Activated CD4-positive, alpha-beta T cell treated with anti-CD3 and anti-CD28 coated beads, Interleukin-2, amount 50 U/mL, for 16 hours (primary cell): ENCODE measurements at places on chromosomes 4 and X.

- no peak for DNase-seq
Observed at GRCh38 chr4:40563401-40563800, 66.3 kb downstream of the RBM47 start.

DNA sequence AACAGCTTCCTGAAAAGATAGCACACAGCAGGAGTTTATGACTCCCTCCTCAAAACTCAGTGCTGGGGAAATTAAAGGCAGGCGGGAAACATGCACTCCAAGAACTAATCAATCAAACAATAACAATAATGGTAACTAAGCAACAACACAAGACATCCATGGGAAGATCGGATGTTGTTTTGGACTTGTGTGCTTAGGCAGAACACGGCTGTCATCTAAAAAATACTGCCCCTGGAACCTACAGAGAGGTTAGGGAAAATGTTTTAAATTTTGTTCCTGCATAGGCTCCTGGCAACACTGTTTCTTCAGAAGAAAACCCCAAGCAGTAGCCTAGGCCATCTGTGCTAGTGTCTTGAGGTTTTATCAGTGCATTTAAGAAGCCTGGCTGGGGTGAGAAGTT, 1378.2 kb downstream of the STIM2 start:
- DNase-seq: no peak

GRCh38 chrX:14729058-14729457, 143.8 kb downstream of the FANCB start:
- DNase-seq: no peak

DNA sequence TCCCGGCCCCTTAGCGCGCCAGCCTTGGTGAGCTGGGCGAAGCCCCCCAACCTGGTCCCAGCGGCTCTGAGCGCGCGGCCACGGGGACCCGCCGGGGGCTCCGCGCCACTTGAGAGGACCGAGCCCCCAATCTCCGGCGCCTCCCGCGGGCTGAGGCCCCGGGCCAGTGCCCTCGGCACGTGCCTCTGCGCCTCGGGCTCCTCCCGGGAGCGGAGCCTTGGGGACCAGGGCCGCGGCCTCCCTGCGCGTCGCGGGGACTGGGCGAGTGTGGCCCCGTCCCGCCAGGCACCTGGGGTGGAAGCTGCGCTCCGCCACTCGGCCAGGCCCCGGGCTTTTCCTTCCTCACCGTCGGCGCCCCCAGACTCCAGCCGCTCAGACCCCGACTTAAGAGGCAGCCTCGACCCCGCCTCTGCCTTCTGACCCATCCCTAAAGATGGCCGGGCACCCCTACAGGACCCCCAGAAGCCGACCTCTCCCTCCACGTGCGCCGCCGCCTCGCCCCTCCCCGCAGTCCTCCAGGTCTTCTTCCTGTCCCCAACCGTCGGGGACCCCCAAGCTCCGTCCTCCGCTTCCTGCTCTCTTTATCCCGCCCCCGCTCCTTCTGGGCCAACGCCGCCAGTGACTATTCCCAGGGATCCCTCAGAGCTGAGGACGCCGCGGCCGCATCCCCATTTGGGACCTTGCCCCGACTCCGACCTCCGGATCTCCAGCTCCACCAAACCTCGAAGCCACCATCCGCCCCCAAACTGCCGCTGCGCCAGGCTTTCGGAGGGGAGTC, 752 bp downstream of the ERAS start:
- DNase-seq: no peak

- peak; percentile 31 for DNase-seq
Observed at GRCh38 chrX:101485212-101485949, at the start of gene ARMCX4. ARMCX4 (plus strand) TSS chrX:101485456; CDS start chrX:101488590, 3,134 bp downstream.

- no peak for DNase-seq
Observed at GRCh38 chr4:8146157-8146556, 12.5 kb downstream of the ABLIM2 start.
